ENCODE measurements at places on chromosomes 13 and 19. TPM values are rescaled to one million over a fixed set of nuclear protein-coding genes. Genes with fewer than 3 reads are reported as not detected.

DNA sequence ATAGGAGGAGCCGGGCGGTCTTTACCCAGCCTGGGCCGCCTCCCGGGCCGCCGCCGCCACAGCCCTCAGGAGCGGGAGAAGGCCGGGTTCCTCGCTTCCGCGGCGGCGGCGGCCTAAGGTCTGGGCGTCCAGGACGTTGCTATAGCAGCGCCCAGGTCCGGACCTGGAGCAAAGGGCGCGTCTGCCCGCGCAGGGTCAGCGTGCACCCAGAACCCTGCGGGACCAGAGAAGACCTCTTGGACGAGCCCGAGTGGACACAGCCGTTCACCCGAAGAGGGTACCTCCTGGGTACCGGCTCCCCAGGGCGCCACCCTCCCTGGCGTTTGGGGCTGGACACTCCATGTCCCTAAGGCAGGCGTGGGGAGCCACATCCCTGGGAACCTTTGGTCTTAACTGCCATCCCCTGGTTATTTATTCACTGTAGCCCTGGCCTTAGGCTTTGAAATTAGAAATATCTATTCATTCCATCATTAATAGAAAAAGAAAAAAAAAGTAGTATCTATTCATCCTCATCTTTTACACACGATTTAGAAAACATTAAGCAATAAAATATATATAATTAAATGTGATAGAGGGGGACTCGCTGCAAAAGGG is 2.4 kb downstream of the DZIP1 start:
- no peak for DNase-seq

Gene MBD3L3
- total RNA-seq, result not detected

- no peak for DNase-seq
Observed at GRCh38 chr19:55087542-55087901, 11.9 kb downstream of the EPS8L1 start.

- DNase-seq, result no peak
Observed at GRCh38 chr13:98873377-98874028, 104.4 kb downstream of the DOCK9 start.

- DNase-seq, result no peak
Observed at GRCh38 chr19:51136851-51137551, 5.1 kb upstream of the SIGLEC7 start.

- DNase-seq, result no peak
Observed at GRCh38 chr13:113211774-113212173, 2.4 kb downstream of the CUL4A start.

DNA sequence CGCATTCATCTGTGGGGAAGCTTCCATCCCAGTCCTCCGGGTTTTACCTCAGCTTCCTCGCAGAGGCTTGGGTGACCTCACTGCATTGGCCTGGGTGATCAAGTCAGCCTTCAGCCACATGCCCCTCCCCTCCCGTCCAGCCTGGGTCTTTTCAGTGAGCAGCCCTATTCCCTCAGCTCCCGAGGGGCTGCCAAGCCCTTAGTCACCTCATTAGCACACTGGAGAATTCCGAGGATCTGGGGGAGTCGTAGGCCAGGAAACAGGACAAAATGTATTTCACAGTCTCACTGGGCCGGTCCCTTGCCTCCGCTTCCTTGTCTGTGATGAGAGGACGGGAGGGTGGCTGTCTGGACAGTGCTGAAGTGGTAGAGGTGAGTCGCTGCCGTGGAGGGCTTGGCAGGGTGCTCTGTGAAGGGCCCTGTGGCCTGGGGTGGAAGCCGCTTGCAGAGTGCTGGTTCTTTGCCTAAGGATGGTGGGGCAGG is 19.9 kb downstream of the KDM4B start:
- peak; percentile 82 for DNase-seq

DNA sequence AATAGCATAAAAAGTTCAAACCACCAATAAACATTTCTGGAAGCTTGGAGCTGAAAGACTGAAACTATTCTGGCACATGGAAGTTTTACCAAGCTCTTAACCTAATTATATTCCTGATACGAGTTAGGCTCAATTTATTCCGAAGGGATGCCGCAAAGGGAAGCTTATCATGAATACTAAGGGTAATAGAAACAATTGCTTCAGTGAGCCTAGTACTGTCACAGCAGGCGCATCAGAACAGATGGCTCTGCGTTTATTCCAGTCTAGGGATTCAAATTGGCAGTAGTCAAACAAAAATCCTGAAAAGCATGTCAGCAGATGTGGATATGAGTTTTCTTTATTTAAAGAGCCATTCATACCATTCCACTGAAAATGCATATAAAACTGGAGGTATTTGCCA is 779.5 kb downstream of the GPC5 start:
- DNase-seq, result no peak

DNA sequence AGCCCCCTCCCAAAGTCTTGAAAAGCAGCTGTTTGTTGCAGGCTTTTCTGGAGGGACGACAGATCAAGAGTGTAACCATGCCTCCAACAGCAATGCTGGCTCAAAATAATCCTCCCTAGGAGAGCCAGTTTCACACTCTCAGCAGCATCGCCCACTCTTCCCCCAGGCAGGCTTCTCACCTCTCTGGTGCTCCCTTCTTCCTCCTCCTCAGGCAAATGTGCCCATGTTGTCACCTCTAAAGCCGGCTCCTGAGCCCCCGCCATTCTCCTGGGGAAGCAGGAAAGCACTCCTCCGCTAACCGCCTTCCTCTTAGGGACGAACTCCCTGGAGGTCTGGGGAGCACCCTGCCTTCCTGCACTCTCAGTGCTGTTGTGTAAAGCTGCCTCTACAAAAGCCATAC is 98.9 kb upstream of the SGCG start:
- no peak for DNase-seq

Gene ZNF667
- 3.5 TPM for total RNA-seq

Gene C5AR1
- 4.6 TPM for total RNA-seq

Gene PCP2
- not detected for total RNA-seq

- DNase-seq, result no peak
Observed at GRCh38 chr13:27663947-27664346, 42.3 kb downstream of the POLR1D start.

DNA sequence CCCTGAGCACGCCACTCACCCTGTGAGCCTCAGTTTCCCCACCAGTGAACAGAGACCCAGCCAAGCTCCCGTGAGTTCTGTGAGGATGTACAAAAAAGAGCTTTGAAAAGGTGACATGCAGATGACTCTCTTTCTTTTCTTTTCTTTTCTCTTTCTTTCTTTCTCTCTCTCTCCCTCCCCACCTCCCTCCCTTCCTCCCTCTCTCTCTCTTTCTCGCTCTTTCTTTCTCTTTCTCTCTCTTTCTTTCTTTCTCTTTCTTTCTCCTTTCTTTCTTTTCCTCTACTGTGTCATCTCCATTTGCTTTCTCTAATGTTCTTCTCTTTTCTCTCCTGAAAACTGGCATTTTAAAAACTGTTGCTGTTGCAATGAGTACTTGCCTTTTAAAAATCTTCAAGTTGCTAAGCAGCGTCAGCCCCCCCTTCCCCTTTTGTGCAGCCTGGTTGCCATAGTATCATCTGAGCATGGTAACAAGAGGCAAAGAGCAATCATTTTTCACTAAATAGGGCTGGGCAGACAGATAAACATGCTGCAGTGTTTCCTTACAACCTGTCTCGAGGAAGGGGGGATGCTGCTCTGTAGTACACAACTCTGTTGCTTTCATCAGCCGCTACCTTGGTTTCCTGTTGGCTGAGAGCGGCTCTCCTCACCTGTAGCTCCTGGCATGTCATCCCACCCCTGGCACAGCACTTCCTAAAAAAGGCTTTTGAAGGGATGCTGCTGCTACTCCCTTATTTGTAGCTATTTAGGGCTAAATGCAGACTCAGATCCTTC is 108.7 kb upstream of the MBNL2 start:
- no peak for DNase-seq

DNA sequence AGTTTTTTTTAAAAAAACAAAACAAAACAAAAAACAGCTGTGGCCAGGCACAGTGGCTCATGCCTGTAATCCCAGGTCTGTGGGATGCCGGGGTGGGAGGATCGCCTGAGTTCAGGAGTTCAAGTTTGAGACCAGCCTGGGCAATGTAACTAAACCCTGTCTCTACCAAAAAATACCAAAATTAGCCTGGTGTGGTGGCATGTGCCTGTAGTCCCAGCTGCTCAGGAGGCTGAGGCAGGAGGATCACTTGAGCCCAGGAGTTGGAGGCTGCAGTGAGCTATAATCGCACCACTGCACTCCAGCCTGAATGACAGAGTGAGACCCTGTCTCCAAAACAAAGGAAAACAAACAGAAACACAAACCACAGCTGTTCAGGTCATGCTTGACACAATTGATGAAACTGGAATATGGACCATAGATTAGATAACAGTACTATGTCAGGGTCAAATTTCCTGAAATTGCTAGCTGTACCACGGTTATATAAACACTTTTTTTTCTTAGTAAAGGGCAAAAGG is 6.9 kb upstream of the ANGPTL4 start:
- no peak for DNase-seq

Gene ZNF302
- 21.7 TPM for total RNA-seq

- no peak for DNase-seq
Observed at GRCh38 chr19:33150852-33151518, 19.1 kb downstream of the WDR88 start.

GRCh38 chr13:27236478-27236877 is 14.9 kb upstream of the RPL21 start:
- no peak for DNase-seq

Gene ONECUT3
- not detected for total RNA-seq

Gene TMEM238
- total RNA-seq, result not detected

Gene FOXO1
- 32.7 TPM for total RNA-seq

DNA sequence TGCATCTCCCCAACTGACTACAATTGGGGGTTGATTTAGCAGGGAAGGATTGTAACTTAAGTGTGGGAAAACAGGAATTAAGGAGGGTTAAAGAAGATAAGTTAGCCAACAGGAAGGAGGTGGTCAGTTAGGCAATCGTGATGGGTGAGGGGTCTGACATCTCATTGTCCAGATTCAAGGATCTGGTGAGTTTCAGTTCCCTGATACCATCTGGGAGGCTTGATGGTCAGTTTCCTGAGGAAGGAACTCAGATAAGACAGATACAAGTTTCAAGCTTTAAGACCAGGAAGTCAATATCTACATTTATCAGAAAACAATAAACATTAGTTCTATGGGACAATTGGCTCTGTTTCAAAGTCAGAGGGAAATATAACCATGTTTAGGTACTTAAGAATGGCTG is 601.8 kb downstream of the SLITRK6 start:
- DNase-seq, result no peak

- no peak for DNase-seq
Observed at GRCh38 chr13:48255954-48256353, 22.9 kb downstream of the ITM2B start.

DNA sequence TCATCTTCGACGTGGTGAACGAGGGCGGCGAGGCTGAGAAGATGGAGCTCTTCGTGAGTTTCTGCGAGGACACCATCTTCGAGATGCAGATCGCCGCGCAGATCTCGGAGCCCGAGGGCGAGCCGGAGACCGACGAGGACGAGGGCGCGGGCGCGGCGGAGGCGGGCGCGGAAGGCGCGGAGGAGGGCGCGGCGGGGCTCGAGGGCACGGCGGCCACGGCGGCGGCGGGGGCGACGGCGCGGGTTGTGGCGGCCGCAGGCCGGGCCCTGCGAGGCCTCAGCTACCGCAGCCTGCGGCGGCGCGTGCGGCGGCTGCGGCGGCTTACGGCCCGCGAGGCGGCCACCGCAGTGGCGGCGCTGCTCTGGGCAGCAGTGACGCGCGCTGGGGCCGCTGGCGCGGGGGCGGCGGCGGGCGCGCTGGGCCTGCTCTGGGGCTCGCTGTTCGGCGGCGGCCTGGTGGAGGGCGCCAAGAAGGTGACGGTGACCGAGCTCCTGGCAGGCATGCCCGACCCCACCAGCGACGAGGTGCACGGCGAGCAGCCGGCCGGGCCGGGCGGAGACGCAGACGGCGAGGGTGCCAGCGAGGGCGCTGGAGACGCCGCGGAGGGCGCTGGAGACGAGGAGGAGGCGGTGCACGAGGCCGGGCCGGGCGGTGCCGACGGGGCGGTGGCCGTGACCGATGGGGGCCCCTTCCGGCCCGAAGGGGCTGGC is 52.6 kb downstream of the MAP4K1 start:
- no peak for DNase-seq

GRCh38 chr13:21837841-21838551 is 167.1 kb downstream of the FGF9 start:
- no peak for DNase-seq

Gene OR7E24
- total RNA-seq, result not detected

GRCh38 chr13:40348096-40348679 is 318.3 kb downstream of the FOXO1 start:
- DNase-seq, result peak; percentile 16

DNA sequence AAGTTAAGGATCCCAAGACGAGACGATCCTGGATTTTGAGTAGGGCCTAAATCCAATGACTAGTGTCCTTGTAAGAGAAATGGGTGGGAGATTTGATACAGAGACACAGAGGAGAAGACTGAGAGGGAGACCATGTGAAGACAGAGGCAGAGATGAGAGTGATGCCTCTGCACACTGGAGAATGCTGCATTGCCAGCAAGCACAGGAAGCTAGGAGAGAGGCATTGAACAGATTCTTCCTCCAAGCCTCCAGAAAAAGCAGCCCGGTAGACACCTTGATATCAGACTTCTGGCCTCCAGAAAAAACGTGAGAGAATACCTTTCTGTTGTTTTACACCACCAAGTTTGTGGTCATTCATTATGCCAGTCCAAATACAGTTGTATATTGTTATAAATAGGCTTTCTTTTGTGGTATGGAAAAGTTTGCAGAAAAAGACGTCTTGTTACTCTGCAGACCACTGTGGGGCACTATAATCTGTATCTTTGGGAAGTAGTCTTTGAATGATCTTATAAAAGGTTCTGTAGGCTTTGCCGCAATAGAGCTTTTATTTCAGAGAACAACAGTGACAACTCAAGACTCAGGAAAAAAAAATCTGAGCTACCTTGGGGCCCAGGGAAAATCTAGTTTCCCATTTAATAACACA is 17.9 kb upstream of the RFC3 start:
- DNase-seq, result no peak

DNA sequence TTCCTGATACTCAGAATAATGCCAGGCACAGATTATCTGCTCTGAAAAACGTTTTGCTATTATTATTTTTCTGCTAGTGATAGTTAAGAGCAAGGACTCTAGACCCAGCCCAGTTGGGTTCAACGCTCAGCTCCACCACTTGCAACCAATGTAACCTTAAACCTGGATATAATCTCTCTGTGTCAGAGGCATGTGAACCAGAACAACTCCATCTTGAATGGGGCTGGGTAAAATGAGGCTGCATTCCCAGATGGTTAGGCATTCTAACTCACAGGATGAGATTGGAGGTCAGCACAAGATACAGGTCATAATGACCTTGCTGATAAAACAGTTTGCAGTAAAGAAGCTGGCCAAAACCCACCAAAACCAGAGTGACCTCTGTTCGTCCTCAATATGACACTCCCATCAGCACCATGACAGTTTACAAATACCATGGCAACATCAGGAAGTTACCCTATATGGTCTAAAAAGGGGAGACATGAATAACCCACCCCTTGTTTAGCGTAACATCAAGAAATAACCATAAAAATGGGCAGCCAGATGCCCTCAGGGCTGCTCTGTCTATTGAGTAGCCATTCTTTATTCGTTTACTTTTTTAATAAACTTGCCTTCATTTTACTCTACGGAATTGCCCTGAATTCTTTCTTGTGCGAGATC is 13.6 kb downstream of the FAM187B start:
- no peak for DNase-seq

GRCh38 chr13:99800011-99800410 is 171.6 kb downstream of the ZIC5 start:
- no peak for DNase-seq

All from right atrium auricular region (tissue), 2 donors.